ENCODE measurements at places on chromosomes 6 and 20.
A peak's percentile ranks its signal among the peaks of the same experiment; 100 is the strongest.

GRCh38 chr6:74851596-74851995 is 354.3 kb downstream of the COL12A1 start:
- DNase-seq, result no peak

- peak; percentile 58 for DNase-seq
These were observed 169.3 kb upstream of the ZNF337 start for GRCh38 chr20:25865715-25866656.

DNA sequence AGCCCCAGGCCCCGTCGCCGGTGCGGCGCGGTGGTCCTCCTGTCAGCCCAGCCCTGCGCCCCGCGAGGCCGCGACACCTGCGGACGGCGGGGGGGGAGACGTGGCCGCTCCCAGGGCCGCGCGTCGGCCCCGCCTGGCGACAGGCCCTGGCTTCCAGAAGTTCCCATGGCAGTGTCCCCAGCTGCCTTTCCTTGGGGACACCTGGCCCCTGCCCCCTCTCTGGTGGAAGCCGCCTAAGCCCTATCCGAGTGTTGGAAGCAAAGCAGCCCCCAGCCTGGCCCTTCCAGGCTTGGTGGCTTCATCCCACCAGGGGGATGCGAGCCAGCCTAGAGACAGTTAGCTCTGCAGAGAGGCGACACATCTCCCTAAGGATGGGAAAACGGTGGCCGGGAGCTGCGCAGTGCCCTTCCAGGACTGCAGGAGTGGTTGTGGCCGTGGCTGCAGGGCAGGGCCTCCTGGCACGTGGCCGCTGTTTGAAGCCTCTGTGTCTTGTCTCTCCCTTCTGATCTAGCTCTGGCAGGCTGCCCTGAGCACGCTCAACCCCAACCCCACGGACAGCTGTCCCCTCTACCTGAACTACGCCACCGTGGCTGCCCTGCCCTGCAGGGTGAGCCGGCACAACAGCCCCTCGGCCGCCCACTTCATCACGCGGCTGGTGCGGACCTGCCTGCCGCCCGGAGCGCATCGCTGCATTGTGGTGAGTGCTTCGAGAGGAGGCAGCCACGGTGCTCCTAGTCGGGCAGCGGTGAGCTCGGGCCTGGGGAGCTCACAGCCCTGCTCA is 816 bp downstream of the NPEPL1 start:
- DNase-seq, result no peak

DNA sequence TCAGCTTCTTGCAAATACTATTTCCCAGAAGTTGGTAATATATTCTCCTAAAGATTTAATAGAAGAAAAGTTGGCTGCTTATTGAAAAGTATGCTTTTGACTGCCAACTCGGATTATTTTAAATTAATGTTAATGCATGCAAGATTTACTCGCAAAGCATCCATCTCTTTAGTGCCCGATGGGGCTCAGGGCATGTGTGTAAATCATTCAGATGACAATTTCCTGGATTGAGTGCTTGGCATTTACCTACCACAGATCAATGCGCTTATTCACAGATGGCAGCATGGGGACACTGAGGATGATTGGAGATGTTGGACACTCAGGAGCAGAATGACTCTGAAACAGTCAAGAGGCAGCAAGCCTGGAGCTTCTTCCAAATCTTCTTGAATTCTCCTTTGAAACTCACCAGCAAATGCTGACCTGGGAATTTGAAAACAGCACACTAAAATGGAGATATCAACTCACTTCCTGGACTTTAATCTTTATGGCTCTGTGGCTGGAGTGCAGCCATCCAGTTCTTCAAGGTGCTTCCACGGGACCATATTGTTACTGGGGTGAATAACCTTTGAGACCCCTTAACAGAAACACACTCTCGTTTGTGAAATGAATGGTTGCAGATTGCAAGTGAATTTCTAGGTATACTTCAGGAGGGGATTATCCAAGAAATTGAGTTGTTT is 34.1 kb upstream of the TIAM2 start:
- DNase-seq, result no peak

GRCh38 chr20:43699941-43700565 is 26.7 kb downstream of the GTSF1L start:
- DNase-seq, result no peak

DNA sequence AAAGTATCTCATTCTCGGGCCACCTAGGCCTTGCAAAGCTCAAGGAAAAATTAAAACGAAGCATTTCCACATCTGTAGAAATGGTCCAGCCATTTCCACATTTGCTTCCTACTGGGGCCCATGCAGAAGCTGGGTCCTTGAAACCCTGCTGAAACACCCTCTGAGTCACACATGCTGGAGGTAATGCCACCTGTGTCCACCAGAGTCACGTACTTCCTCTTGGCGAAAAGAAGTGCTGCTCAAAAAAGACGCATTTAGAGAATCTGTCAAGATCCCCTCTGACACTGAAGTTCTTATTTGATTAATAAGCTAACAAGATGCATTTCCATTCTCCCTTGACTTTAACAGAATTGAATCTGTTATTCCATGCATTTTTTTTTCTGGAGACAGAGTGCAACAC is 423.2 kb downstream of the PREX1 start:
- DNase-seq, result no peak

GRCh38 chr6:44897316-44897715 is 430.8 kb upstream of the RUNX2 start:
- DNase-seq, result no peak

GRCh38 chr6:15313367-15313766 is 67.5 kb downstream of the JARID2 start:
- no peak for DNase-seq

GRCh38 chr6:106609699-106610098 is 19.6 kb downstream of the RTN4IP1 start:
- no peak for DNase-seq

DNA sequence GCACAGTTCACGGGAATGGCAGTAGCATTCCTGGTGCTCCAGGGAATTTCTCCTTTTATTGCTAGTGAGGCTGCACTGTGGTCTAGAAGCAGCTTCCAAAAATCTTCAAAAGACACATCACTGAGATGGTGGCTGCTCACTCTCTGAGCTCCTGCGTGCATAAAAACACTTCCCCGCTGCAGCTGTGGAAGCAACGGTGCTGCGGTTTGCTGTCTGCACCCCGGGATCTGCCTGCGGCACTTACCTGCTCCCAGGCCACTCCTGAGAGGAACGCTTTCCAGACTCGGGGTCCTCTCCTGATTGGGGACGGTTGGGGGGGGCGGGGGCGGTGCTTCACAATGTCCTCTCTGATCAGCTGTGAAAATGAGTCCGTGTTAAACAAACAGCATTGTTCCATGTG is 77.9 kb downstream of the TMEM242 start:
- DNase-seq, result no peak

DNA sequence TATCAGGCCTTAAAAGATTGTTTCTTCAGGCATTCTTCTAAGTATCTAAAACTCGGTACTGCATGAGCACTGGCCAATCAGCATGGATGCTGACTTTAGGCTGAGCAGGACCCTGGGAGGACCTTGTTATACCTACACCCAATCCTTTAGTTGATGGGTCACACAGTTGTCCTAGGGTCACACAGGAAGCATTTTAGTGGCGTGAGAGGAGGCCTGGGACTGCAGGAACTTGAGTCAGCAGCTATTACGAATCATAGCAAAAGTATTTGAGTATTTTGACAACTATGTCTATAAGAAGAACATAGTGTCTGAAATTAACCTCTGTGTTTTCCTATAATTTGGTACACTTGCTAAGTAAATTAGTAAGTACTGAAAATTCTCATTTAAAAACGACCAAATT is 741.4 kb downstream of the HACE1 start:
- DNase-seq, result no peak

DNA sequence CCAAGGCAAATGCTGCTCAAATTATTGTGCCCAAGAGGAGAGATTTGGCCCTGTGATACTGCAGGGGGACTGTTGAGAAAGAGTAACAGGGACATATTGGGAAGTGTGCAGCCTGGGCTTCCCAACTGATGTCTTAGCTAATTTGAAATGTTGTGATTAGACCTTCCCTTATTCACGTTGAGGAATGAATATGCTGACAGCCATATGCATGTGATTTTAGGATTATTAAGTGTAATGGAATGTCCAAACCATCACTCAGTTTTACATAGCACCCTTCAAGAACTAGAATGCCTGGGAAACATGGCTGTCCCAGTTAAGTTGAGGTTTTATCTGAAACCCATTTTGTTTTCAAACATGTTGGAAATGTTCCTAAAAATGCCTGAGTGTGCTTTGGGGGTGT is 81.4 kb downstream of the CARMIL1 start:
- DNase-seq, result no peak

DNA sequence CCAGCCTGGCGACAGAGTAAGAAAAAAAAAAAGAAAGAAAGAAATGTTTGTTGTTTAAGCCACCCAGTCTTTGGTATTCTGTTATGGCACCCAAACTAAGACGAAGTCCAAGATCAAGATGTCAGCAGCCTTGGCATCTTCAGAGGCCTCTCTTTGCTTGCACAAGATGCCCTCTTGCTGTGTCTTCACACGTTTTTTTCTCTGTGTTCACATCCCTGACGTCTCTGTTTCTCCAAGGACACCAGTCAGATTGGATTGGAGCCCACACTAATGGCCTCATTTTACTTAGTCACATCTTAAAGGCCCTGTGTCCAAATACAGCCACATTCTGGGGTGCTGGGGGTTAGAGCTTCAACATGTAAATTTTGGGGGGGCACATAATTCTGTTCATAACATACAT is 380.9 kb downstream of the GJA1 start:
- DNase-seq, result no peak

- DNase-seq, result no peak
These were observed 28.9 kb upstream of the BHLHE23 start for GRCh38 chr20:63035603-63036185.

- DNase-seq, result no peak
These were observed 738.2 kb downstream of the COL12A1 start for GRCh38 chr6:74467533-74468215.

DNA sequence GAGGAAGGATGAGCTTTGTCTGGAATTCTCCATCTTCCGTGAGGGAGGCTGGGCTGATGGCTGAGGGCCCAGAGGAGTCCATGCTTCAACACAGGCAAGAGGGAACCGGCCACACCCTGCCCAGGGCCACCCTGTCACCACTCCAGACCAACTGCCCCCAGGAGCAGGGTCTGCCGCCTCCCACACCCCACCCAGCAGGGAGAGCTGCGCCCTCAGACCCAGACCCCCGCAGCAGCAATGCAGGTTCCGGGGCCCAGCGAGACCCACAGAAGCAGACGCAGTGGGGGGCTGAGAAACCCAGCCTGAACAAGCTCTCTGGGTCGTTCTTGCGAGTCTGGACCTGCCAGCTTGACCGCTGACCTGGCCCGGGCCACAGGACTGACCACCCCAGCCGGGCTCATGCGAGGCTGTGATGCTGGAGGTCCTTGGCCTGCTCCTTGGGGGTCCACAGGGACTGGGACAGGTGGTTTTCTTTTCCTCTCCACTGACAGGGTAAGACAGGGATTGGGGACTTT is 25.0 kb downstream of the FRMD1 start:
- no peak for DNase-seq

GRCh38 chr6:46736906-46737305 is 1.7 kb upstream of the PLA2G7 start:
- DNase-seq, result no peak

DNA sequence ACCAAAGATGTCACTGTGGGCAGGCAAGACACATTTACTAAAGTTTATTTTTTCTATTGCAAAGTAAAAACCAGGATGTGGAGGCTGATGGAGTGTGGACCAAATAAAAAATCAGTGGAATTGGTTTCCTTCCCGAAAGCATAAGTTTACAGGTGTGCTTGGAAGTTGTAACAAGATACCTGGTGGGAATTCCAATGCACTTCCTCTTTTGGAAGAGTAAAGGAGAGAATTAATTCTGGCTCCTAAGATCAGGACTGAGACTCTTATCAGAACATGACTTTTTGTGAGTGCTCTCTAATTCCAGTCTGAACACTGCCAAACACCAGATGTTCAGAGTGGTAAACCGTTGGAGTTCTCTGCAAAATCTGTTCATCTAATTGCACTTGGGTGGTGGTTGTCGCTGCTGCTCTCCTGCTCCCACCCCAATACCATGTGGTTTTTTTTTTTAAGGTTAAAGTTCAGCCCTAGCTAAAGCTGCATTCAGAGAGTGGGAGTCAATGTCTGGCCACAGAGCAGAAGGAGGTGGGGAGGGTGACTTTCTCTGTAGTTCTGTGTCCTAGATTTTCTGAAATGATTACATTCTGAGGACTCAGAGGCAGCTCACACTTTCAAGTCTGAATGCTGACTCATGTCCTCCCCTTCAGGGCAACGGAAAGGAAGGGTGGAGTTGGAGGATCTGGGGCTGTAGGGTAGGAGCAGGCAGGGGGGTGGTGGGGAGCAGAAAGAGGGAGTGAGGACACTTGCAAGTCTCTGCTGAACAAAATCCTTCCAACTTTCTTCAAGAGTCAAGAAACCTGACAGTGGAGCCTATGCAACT is 275.8 kb upstream of the PRDM1 start:
- no peak for DNase-seq

- DNase-seq, result no peak
These were observed 367 bp downstream of the C6orf62 start for GRCh38 chr6:24718449-24719124.
